ENCODE measurements at places on chromosomes 6 and 20.
A peak's percentile ranks its signal among the peaks of the same experiment; 100 is the strongest.

DNA sequence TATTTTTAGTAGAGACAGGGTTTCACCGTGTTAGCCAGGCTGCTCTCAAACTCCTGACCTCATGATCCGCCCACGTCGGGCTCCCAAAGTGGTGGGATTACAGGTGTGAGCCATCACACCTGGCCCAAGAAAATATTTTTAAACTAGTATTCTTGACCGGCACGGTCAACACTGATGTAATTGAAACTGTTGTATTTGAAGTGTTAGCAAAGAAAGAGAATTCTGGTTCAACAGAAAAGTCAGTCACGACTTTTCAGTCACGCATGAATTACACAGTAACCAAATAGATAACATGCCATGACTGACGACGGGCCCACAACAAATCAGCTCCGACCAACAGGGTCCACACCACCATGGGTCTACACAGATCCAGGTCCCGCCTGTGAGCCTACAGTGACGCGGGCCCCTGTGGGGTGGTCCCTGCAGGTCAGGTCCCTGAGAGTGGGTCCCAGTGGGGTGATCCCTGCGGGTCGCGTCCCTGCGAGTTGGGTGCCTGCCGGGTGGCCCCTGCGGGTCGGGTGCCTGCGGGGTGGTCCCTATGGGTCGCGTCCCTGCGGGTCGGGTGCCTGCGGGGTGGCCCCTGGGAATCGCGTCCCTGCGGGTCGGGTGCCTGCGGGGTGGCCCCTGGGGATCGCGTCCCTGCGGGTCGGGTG, 1.0 kb downstream of the GMEB2 start:
- DNase-seq = no peak

DNA sequence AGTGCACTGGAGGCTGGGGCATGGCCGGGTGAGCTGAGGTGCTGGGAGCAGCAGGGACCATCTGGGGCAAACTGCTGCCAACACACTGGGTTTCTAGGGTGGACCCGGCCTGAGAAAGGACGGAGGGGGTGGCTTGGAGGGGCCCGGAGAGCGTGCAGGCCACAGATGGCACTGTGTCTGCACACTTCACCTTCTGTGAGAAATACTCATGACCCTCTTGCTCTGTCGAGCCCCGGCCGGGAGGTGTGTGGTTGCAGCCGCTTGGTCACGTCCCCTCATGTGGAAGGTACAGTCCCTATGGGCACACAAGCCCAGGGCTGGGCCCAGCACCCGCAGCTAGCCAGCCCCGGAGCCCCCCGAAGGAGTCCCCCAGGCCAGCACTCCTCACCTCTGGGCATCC, 59.7 kb downstream of the RBM38 start:
- no peak for DNase-seq

DNA sequence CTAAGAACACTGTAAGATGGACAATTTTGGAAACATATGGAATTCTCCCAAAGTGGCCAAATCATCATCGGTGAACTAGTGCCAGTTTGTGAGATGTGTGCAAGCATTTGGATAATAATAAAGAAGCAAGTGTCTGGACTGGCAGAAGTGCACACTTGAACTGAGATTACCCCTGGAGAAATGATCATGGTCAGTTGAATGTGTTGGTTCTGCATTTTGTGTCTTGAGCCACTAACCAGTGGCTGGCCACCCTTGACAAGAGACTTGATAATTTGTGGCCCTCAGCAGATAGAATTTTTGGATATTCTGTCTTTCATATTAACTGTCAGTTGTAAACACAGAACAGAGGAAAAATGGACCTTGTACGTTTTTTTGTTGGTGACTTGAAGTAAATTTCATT, 37.4 kb downstream of the CITED2 start:
- no peak for DNase-seq

- DNase-seq = no peak
These were observed 67.0 kb upstream of the FRMD1 start for GRCh38 chr6:168145747-168146596.

DNA sequence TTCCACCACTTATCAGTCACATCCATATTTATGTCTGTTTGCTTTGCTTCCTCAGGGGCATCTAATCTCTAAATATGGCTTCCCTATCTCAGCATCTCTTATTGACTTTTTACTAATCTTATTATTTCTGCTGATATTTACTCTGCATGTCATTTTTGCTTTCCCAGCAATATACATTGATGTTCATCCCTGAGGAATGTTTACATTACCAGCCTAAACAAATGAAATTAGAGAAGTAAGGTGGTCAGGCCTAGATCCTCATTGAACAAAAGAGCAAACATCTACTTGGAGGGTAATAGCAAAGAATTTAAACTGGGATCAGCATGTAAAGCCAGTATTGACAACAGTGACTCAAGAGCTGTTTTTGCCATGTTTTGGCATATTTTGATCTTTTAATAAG, 546.4 kb downstream of the MMUT start:
- peak; percentile 17 for DNase-seq

DNA sequence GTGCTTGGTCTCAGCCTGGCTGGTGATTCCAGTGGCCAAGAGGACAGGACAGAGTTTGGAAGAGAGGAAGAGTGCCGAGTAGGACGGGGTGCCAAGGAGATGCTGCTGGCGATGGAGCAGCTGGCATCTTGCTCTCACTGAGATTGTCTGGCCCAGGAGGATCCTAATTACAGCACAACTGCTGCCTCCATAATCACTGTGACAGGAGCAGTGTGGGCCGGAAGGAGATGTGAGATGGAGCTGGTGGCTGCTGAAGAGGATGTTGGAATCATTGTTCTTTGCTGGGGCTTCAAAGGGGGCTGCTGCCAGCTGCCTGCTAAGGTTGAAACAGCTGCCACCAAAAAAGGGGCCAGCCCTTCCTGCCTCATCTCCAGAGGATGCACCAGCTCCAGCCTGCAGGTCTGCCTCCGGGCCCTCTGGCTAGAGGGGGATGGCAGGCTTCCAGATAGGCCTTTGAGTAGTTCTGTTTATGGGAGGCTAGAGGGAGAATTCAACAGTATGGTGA, 214.4 kb downstream of the RNF144B start:
- peak; percentile 66 for DNase-seq

DNA sequence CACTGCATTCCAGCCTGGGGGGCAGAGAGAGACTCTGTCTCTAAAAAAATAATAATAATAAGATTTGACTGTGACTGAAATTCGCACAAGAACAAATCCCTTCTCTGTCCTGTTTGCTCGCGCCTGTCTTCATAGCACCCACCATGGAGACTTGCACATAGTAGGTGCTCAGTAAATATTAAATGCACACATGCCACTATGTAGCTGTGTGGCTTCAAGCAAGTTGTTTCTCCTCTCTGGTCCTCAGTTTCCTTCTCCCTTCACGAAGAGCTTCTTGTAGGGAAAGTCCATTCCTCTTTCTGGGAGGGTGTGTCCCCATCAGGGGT, 15.4 kb upstream of the PTGIS start:
- no peak for DNase-seq

DNA sequence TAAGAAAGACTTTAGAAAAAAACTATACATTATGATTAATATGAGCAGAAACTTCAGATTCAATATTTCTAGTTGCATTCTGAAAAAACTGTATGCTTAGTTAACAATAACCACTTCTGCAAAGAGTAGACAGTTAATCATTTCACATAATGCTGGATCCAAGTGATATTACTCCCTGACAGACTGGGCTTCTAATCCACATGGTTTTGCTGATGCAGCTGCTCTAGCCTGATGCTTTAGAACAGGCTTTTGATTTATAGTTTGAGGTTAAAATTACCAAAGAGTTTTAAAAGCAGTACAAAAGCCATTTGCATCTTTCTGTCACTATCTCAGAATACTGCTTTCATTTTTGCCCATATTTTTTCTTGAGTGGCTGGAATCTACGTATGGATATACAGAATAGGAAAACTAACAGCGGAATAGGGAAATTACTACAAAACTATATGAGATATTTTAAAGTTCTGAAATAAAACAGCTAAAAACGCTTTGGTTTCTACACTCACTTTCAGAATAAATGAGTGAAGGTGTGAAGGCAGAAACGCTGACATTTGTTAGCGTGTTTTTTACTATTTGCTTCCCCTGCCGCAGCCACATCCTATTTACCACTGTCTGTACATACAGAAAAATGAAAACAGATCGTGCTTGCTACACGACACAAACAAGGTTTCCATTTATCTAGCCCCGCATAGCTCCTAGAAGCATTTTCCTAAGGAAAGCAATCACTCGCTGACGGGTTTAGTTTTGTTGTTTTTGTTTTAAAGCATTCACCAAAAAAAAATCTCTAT, 61.7 kb downstream of the METTL24 start:
- DNase-seq = no peak

- DNase-seq = no peak
These were observed 237.7 kb upstream of the AGPAT4 start for GRCh38 chr6:161511447-161512095.

DNA sequence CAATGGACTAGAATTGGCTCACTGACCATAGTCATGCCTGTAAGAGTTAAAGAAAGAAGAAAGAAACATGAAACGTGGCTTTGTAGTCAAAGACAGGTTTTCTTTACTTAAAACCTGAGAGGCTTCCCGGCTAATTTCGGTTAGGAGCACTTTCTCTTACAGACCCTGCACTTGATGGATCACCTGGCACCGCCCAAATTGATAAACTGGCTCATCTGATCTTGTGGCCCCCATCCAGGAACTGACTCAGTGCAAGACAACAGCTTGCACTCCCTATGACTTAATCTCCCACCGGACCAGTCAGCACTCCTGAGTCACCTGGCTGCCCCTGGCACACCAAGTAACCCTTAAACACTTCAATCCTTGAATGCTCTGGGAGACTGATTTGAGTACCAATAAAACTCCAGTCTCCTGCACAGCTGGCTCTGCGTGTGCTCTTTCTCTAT, 12.3 kb downstream of the TMEM14B start:
- DNase-seq = no peak

GRCh38 chr6:168196881-168197635, 118.0 kb upstream of the FRMD1 start:
- DNase-seq = peak; percentile 55

GRCh38 chr6:134910593-134910935, 39.3 kb downstream of the ALDH8A1 start:
- DNase-seq = no peak

GRCh38 chr6:155297669-155298068, 16.6 kb downstream of the TFB1M start:
- no peak for DNase-seq

DNA sequence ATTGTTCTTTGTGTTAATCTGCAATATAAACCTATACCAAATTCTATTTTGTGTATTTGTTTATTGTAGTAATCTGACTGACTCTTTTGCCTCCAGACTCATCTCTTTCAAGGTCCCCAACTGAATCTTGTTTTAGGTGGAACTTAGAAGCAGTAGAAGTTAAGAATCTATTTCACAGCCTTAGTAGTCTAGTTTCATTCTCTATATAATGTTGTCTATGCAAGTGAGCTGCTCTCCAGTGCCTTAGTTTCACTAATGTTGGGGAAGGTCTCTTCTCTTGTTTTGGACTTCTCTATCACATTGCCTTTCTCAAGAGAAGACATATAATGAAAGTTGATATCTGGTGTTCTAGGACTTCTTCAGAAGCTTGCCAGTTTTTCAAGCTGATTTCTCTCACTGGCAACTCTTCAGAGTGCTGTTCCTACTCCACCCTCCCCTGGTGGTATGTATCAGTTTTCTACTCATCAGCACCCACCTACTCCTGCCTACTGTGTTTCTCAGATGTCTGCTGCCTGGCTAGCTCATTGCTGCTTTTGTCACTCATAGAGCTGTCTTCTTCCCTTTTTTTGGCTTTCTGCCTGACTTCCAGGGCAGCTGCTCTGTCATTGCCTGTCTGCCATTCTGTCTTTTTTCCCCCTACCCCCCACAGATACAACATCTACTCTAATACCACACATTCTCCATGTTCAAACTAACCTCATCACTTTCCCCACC, 82.1 kb downstream of the PTPRA start:
- no peak for DNase-seq

DNA sequence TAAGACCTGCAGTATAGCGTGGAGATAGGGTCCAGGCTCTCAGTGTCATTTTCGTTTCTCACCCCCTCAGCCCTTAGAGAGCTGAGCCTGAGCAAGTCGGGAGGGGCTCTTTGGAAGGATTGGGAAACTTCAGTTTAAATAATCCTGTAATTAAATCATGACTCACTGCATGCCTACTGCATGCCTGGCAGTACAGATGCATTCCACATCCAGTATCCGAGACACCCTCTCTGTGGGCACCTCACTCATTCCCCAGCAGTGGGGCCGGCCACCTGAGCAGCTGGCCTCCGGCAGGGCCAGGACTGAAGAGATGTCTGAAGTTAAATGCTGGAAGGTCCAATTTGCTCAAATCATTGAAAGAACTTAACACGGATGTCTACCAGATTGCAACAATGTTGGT, 316.6 kb downstream of the THBS2 start:
- no peak for DNase-seq

DNA sequence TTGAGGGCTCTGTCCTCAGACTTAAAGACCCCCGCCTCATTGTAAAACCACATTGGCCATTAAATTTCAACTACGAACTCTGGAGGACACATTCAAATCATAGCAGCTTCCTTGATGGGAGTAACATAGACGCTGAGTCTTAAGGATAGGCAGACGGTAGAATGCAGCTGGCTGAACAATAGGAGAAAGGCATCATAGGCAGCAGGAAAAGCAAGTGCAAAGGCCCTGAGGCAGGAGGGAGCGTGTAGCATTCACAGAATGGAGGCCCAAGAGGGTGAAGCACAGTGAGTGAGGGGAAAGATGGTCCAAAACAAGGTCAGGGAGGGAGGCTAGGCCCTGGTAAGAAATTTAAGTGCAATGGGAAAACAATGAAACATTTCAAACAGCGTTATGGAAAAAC, 8.6 kb upstream of the PFDN4 start:
- no peak for DNase-seq

- no peak for DNase-seq
These were observed 102.7 kb downstream of the BMP5 start for GRCh38 chr6:55772730-55773129.

DNA sequence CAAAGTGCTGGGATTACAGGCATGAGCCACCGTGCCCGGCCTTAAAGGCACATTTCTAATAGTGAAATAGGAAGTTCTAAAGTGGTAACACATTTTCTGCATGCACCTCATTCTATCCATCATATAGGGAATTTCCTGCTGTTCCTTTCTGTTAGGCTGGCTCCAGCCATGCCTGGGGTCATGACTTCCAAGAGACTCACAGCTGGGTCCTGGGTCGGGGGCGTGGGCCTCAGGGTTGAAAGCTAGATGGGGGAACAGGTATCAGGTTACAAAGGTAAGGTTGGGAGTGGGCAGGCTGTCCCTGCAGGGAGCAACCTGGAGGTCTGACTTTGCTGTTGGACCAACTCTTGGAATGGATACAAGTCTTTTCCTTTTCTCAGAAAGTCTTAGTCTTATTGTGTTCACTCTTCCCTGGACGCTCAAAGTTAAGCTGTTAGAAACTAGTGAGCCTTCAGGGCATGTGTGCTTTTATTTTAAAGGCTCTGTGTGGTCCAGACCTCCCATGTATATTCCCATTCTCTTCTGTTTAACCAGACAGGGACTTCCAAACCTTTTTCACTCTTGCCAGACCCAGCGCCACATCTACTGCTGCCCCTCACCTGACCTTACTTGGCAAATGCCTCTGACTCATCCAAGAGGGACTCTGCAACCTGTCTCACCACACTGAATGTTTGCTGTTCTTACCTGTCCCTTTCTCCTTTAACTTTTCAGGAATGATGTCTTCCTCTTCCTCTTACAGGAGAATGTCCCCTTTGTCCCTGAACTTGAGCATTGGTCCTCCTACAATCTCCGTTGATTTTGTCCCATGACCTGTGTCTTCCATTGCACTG, 64.4 kb downstream of the TMEM170B start:
- DNase-seq = no peak

- DNase-seq = peak; percentile 84
These were observed 10.5 kb downstream of the SYTL3 start for GRCh38 chr6:158660333-158660754.

GRCh38 chr6:14092838-14093789, 24.5 kb upstream of the CD83 start:
- DNase-seq = no peak

All from NCI-H345 (cell line).